HepG2 (cell line): ENCODE measurements at places on chromosomes 12 and 14.

GRCh38 chr12:48789858-48790326, 1.0 kb upstream of the ADCY6 start:
- DNase-seq = no peak

GRCh38 chr12:87406926-87407325, 622.3 kb downstream of the C12orf50 start:
- no peak for DNase-seq

- DNase-seq = peak; percentile 88
Observed at GRCh38 chr12:46494424-46494823, 121.9 kb upstream of the SLC38A2 start.

DNA sequence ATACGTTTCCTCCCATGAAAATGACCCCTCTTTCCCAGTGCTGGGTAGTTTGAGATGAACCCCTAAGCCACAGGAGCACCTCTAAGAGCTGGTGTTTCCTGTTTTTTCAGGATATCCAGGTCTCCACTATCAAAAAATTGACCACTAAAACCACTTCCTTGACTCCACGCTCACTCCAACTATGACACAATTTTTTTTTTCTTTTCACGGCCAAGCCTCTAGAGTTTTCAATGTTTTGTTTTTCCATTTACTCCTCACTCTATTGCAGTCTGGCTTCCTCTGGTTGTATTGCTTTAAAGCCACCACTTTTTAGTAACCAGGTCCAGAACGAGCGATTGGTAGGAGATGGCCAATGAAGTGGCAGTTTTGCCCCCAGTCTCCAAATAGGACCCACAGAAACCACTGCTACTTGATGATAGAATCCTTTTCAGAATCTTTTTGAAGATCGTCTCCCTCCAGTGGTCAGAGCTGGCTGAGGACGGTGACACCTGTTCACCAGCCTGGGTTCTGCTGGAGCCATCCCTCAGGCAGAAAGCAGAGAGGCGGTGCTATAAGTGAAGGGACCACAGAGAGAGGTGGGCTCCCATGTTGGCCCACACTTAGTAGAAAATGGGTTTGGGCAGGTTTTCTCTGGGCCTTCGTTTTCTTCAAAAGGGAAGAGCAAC, 454.4 kb downstream of the VRK1 start:
- no peak for DNase-seq

DNA sequence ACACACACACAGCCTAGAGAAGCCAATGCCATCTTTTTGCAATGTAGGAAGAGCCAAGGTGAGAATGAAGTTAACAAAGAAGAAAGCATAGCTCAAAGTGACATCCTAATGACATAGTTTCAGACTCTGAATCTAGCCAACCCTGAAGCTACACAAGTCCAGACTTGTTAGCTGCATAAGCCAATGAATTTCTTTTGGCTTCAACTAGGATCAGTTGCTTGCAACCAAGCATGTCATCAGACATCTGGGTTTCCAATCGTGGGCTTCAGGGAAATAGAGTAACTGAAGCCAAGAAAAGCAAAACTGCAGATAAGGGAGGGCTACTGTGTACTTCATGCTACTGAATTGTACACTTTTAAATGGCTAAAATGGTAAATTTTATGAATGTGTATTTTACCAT, 4.4 kb upstream of the GPHN start:
- no peak for DNase-seq
